ENCODE measurements at places on chromosomes 1 and 21. TPM values are rescaled to one million over a fixed set of nuclear protein-coding genes. Genes with fewer than 3 reads are reported as not detected.
A peak's percentile ranks its signal among the peaks of the same experiment; 100 is the strongest.

GRCh38 chr1:28264897-28265296 is 5.6 kb downstream of the SESN2 start:
- H3K4me3 ChIP-seq: no peak overlapping the region
- no peak for DNase-seq
- H3K4me1 ChIP-seq: peaks cover 55% of the 10 kb centered on the region
- H3K27me3 ChIP-seq: no peaks in the 10 kb centered on the region
- H3K36me3 ChIP-seq: no peaks in the 10 kb centered on the region
- no peak overlapping the region for H3K27ac ChIP-seq

- no peak overlapping the region for H3K27ac ChIP-seq
- H3K4me3 ChIP-seq: no peak overlapping the region
- H3K27me3 ChIP-seq: peaks cover 10% of the 10 kb centered on the region
Measured at GRCh38 chr1:184190616-184191015, 139.1 kb downstream of the TSEN15 start.

GRCh38 chr21:37878946-37879660 is 37.2 kb downstream of the KCNJ6 start:
- no peak overlapping the region for H3K4me3 ChIP-seq
- DNase-seq: no peak
- no peaks in the 10 kb centered on the region for H3K27me3 ChIP-seq
- peak overlapping the region; percentile 40 for H3K27ac ChIP-seq
- peaks cover 51% of the 10 kb centered on the region for H3K4me1 ChIP-seq

GRCh38 chr21:38807986-38808385 is 2.3 kb downstream of the ETS2 start:
- H3K36me3 ChIP-seq: peaks cover 20% of the 10 kb centered on the region
- peaks cover 45% of the 10 kb centered on the region for H3K4me1 ChIP-seq
- H3K4me3 ChIP-seq: peak overlapping the region; percentile 90
- DNase-seq: no peak
- H3K27ac ChIP-seq: no peak overlapping the region

The GUK1 gene
- total RNA-seq: 166 TPM

The CCDC185 gene
- not detected for total RNA-seq

The CCDC24 gene
- 5.1 TPM for total RNA-seq

The ANKRD45 gene
- total RNA-seq: 0.24 TPM

DNA sequence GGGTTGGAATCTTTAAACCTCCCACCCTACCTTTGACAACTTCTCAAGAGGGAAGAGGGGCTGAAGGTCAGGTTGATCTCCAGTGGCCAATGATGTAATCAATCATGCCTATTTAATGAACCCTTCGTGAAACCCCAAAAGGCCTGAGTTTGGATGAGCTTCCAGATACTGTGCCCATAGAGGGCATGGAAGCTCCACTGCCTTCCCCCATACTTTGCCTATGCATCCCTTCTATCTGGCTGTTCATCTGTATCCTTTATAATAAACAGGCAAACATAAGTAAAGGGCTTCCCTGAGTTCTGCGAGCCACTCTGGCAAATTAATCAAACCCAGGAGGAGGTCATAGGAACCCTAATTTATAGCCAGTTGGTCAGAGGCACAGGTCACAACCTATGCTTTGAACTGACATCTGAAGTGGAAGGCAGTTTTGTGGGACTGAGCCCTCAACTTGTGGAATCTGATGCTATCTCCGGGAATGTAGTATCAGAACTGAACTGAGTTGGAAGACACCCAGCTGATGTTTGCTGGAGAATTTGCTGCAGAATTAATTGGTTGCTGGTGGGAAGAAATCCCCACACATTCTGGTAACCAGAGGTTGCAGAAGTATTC is 24.8 kb downstream of the S100A10 start:
- H3K27ac ChIP-seq: no peak overlapping the region
- H3K36me3 ChIP-seq: no peaks in the 10 kb centered on the region
- H3K4me3 ChIP-seq: no peak overlapping the region
- H3K27me3 ChIP-seq: no peaks in the 10 kb centered on the region
- H3K4me1 ChIP-seq: peaks cover 26% of the 10 kb centered on the region

DNA sequence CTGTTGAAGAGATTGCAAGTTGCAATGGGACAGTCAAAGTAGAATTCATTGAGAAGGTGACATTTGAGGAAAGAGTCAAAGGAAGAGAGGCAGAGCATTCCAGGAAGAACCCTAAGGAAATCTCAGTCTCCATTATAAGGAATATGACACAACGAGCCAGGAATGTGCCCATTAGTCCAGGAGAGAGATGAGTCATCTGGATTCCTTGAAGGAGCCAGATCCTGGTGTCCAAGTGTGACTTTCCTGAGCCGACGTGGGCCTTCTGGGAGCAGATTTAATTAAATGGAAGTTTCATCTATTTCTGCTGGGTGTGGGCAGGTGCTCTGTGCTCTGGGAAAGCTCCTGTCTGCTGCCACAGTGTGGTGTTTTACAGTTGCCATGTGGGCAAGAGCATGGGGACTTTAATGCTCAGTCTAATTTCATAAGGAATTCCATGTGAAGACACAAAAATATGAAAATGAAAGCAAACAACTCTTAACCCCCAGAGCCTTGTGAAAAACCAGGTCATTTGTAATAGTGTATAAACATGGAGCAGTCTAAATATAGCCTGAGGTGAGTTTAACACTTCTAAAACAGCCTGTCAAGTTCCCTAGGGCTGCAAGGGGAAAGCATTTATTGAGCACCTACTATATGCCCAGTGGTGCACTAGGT is 111.4 kb upstream of the ARTN start:
- peak overlapping the region; percentile 82 for H3K27ac ChIP-seq
- DNase-seq: no peak
- no peaks in the 10 kb centered on the region for H3K27me3 ChIP-seq
- no peak overlapping the region for H3K4me3 ChIP-seq

- no peaks in the 10 kb centered on the region for H3K36me3 ChIP-seq
- H3K4me3 ChIP-seq: no peak overlapping the region
- no peaks in the 10 kb centered on the region for H3K27me3 ChIP-seq
- peak; percentile 77 for DNase-seq
- H3K27ac ChIP-seq: no peak overlapping the region
Measured at GRCh38 chr1:162381941-162382750, 618 bp downstream of the C1orf226 start.

The UMODL1 gene
- total RNA-seq: 0.68 TPM

- no peak overlapping the region for H3K27ac ChIP-seq
- peaks cover 8% of the 10 kb centered on the region for H3K4me1 ChIP-seq
- no peak overlapping the region for H3K4me3 ChIP-seq
Measured at GRCh38 chr1:239392271-239392670, 5.9 kb downstream of the CHRM3 start.

GRCh38 chr1:82386365-82387011 is 585.8 kb downstream of the ADGRL2 start:
- H3K27ac ChIP-seq: no peak overlapping the region
- no peaks in the 10 kb centered on the region for H3K36me3 ChIP-seq
- peaks cover 15% of the 10 kb centered on the region for H3K4me1 ChIP-seq
- no peaks in the 10 kb centered on the region for H3K27me3 ChIP-seq
- no peak overlapping the region for H3K4me3 ChIP-seq
- no peak for DNase-seq

- H3K4me1 ChIP-seq: peaks cover 7% of the 10 kb centered on the region
- peak within 1 kb of the TSS; percentile 68 for H3K4me3 ChIP-seq
- H3K27me3 ChIP-seq: peaks cover 12% of the 10 kb centered on the region
- no peak within 1 kb of the TSS for H3K27ac ChIP-seq
Measured at GRCh38 chr1:9996624-9997582, at the start of gene RBP7. RBP7 (plus strand) TSS chr1:9997228; CDS start chr1:9997259, 31 bp downstream.

DNA sequence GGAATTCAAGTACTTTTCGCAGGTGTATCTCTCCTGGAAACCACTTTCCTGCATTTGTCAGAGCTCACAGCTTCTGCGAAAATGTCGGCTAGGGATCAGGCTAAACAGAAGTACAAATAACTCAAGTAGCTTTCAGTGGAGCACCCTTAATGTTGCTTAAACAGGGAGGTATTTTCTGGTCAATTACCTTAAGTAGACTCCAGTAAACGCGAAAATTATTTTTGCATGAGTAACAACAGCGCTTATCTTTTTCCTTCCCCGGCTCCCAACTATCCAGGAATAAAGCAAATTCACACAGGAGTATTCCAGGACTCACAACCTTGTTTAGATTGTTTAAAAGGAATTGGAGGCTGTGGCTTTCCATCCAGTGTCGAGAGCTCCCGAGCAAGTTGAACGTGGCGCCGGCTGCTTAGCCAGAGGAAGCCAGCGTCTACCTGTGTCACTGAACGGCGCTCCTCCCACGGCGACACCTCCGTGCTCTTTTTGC is 7.3 kb upstream of the SIM2 start:
- no peak for DNase-seq
- peaks cover 90% of the 10 kb centered on the region for H3K27me3 ChIP-seq
- H3K4me3 ChIP-seq: no peak overlapping the region
- no peaks in the 10 kb centered on the region for H3K36me3 ChIP-seq
- peaks cover 8% of the 10 kb centered on the region for H3K4me1 ChIP-seq

The LRRIQ3 gene
- 0.86 TPM for total RNA-seq

GRCh38 chr1:201251411-201251810 is 31.9 kb upstream of the PKP1 start:
- H3K4me3 ChIP-seq: no peak overlapping the region
- no peak for DNase-seq
- H3K4me1 ChIP-seq: peaks cover 3% of the 10 kb centered on the region
- peaks cover 21% of the 10 kb centered on the region for H3K27me3 ChIP-seq

GRCh38 chr1:152141971-152142584 is 16.9 kb downstream of the RPTN start:
- no peaks in the 10 kb centered on the region for H3K36me3 ChIP-seq
- peaks cover 6% of the 10 kb centered on the region for H3K27me3 ChIP-seq
- H3K4me1 ChIP-seq: no peaks in the 10 kb centered on the region

The ARMH1 gene
- total RNA-seq: 2.7 TPM

- no peak overlapping the region for H3K27ac ChIP-seq
- H3K4me3 ChIP-seq: no peak overlapping the region
- no peaks in the 10 kb centered on the region for H3K36me3 ChIP-seq
- H3K27me3 ChIP-seq: no peaks in the 10 kb centered on the region
- peaks cover 23% of the 10 kb centered on the region for H3K4me1 ChIP-seq
- no peak for DNase-seq
Measured at GRCh38 chr1:151968058-151968457, 25.6 kb downstream of the S100A10 start.

- H3K4me1 ChIP-seq: peaks cover 69% of the 10 kb centered on the region
- H3K4me3 ChIP-seq: no peak overlapping the region
- no peaks in the 10 kb centered on the region for H3K27me3 ChIP-seq
- peak overlapping the region; percentile 61 for H3K27ac ChIP-seq
- peaks cover 40% of the 10 kb centered on the region for H3K36me3 ChIP-seq
- DNase-seq: no peak
Measured at GRCh38 chr21:32338209-32338921, 39.7 kb downstream of the MRAP start.

The NUF2 gene
- total RNA-seq: 6.8 TPM

The RPF1 gene
- 23.4 TPM for total RNA-seq

The PROX1 gene
- total RNA-seq: 0.32 TPM

DNA sequence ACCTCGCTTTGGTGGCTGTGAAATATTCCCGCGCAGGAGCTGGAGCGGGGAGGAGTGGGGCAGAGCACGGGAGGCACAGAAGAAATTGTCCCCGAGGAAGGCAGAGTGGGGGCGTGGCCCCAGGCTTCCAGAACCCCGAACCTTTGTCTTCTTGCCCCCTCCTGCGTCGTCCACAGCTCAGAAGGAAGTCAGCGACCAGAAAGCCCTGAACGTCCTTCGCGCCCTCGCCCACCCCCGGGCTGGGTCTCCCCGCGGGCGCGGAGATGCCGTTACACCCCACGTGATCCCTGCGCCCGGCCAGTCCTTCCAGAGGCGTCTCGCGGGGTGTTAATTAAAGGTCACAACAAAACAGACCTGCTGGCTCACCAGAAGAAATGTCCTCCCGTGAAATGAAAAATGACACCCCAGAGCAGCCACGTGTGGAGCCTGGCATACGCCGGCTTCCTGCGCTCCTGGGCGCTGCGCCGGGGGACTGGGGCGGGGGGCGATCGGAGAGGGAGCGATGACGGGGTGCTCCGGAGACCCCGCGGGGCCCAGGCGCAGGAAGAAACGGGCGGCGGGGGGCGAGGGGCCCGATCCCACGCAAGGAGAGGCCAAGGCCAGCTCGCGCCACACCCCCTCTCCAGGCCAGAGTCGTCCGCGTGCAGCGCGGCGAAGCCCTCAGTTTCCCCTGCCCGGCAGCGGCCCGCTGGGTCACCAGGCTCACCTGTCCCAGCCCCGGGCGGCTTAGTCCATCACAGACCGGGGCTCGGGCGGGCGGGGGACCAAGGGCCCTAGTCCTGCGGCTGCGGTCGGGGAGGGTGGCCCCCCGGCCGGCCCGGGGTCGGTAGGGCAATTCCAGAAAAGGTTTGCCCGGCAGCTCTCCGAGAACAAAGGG is 995 bp upstream of the KIF26B start:
- peak overlapping the region; percentile 81 for H3K4me3 ChIP-seq
- peaks cover 34% of the 10 kb centered on the region for H3K27me3 ChIP-seq
- DNase-seq: no peak
- peaks cover 19% of the 10 kb centered on the region for H3K4me1 ChIP-seq
- H3K27ac ChIP-seq: no peak overlapping the region
- H3K36me3 ChIP-seq: no peaks in the 10 kb centered on the region

Data from osteocyte (in vitro differentiated cells).